ENCODE measurements at places on chromosomes 4 and X. TPM values are rescaled to one million over a fixed set of nuclear protein-coding genes. Genes with fewer than 3 reads are reported as not detected.

DNA sequence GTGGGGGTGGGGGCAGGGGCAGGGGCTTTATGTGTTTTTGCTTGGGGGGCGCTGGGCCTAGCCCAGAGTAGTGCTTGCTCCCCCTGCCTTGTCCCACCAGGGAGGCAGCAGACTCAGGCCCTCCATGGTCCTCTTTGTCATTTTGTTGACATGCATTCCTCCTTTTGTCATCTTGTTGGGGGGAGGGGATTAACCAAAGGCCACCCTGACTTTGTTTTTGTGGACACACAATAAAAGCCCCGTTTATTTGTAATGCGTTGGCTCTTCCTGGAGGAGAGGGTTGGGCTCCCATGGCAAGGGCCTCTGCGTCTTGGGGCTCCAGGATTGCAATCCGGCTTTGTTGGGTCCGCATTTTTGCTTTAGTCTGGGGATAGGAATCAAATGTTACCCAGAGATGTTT is 2.2 kb downstream of the EMD start:
- DNase-seq = no peak

DNA sequence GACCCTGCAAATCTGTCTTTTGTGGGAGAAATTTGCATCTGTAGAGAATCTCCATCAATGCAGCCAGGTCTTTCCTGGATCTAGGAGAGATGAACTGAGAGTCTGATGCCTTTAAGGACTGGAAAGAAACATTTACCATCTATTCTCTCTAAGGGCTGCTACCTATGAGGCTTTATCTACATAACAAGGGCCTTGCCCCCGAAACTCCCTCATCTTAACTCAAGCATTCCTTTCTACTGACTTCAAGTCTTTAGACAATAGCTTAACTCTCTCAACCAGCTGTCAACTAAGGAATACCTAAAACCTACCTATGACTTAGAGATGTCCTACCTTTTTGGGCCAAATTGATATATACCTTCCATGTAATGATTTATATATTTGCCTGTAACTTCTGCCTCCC is 32.1 kb downstream of the MAGEB17 start:
- no peak for DNase-seq

DNA sequence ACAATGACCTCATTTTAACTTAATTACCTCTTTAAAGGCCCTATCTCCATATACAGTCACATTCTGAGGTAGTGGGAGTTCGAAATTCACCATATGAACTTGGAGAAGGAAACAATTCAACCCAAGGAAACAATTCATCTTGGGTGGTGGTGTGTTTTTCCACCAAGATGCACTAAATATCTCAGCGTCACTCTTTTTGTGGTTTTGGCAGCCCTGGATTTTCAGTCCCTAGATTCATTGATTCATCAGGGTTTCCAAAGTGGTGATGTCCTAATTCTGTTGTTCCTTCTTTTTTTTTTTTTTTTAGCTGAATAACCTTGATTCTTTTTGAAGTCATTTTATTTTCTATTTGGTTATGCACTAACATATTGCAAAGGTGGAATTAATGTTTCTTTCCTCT is 162.6 kb upstream of the RAPGEF2 start:
- DNase-seq = no peak

The TIGD4 gene
- polyA plus RNA-seq = 2.0 TPM

- no peak for DNase-seq
Observed at GRCh38 chrX:15530318-15530717, 29.7 kb downstream of the BMX start.

The GAGE12H gene
- polyA plus RNA-seq = not detected
